ENCODE measurements at places on chromosomes 16 and 17.
A peak's percentile ranks its signal among the peaks of the same experiment; 100 is the strongest.

- peak; percentile 97 for DNase-seq
These were observed 24.9 kb downstream of the CDRT4 start for GRCh38 chr17:15442311-15443180.

GRCh38 chr17:49162866-49163265 lies 30.3 kb downstream of the B4GALNT2 start:
- no peak for DNase-seq

DNA sequence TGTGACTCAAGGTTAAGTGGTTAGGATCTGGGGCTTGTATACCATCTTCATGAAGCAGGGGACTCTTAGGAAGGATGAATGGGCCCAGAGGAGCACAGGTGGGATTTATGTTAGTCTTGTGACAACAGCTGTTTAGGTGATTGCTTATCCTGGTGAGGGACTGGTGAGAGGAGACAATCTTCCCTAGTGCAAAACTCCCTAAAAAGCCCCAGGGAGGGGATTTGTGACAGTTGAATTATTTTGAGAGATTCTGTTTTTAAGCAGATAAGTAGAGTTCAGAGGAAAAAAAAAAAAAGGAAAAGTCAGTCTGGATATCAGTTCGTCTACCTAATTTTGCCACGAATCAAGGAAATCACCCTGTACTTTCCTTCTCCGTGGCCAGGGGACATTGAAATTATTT lies 35.1 kb upstream of the SEC14L1 start:
- DNase-seq = no peak

DNA sequence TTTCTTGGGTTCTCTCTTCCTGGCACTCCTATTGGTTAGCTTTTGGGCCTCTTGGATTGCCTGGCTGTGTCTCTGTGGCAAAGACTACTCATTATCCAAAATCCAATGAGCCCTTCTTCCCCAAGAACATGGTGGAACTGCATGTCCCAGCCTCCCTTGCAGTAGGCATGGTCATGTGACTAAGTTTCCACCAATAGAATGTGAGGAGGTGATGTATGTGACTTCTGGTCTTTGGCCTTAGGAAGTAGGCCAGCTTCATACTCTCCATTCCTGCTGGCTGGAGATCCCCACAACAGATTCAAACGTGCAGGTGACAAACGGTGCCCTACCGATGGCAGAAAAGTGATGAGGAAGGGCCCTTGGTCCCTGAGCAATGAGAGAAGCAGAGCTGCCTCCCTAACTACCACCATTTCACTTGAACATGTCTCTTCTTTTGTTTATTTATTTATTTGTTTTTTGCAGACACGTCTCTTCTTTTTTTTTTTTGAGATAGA lies 17.3 kb upstream of the SPN start:
- DNase-seq = no peak

Measured in pons (tissue), 1 donor.